Activated CD4-positive, alpha-beta memory T cell treated with anti-CD3 and anti-CD28 coated beads, Interleukin-2, amount 10 ng/mL, durations not matched to agents 7 days and 5 days (primary cell): ENCODE measurements at places on chromosomes 1 and 21.

GRCh38 chr1:91549041-91549735 is 48.5 kb downstream of the CDC7 start:
- peak; percentile 81 for DNase-seq

DNA sequence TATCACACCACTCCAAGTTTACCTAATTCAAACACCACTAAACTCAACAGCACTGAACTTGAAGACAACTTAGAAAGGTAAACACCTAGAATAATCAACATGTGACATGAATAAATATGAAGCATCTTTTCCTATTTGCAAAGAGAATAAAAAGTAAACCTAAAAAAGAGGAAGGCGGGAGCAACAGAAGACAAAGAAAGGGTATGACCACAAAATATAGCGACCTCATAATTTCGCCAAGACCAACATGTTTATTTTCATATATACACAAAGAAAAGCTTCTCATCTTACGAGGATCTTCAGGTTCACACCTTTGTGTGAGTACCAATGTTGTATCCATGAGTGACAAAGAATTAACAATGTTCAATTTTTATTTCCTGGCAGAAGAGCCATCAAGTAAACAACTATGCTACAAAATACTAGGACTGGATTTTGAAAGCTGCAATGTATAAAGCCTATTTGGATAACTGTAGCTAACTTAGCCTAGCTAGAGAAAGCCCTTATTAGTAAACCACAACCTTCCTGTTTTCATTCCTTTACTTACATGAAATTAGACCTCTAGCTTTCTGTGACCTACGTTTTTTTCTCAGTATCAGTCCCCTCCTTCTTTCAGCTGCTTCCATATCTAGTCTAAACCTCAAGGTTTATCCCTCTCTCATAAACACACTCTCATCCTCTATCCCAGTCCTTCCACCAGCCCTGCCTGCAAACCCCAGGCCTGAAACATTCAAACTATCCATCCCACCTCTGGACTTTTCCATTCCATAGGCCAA is 21.3 kb upstream of the PHTF1 start:
- DNase-seq: no peak

DNA sequence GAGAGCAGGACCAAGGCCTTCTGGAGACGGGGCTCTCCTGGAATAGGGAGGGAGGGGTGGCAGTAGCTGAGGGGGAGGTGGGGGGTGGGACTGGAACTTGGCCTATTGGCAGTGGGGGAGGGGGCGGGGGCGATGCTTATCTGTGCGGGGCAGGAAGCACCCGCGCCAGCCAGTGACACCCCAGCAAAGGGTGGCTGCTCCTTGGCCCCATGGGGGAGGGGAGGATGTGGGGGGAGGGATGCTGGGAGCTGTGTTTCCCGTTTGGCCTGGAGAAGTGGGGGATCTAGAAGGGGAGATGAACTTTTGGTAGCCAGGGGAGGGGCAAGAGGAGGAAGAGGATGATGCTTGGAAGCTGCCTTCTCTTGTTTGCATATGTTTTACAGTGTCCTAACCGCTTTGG is 11.0 kb downstream of the ZBTB7B start:
- peak; percentile 55 for DNase-seq

DNA sequence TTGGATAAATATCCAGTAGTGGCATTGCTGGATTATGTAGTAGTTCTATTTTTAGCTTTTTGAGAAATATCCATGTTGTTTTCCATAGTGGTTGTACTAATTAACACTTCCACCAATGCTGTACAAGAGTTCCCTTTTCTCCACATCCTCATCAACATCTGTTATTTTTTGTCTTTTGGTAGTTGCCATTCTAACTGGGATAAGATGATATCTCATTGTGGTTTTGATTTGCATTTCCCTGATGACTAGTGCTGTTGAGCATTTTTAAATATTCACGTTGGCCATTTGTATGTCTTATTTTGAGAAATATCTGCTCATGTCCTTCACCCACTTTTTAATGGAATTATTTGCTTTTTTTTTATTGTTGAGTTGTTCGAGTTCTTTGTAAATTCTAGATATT is 183.9 kb downstream of the PTPRU start:
- DNase-seq: no peak

- DNase-seq: no peak
Observed at GRCh38 chr1:201486187-201486586, 17.2 kb upstream of the PHLDA3 start.
